D721Med (cell line): ENCODE measurements at places on chromosomes 6 and 20.
A peak's percentile ranks its signal among the peaks of the same experiment; 100 is the strongest.

DNA sequence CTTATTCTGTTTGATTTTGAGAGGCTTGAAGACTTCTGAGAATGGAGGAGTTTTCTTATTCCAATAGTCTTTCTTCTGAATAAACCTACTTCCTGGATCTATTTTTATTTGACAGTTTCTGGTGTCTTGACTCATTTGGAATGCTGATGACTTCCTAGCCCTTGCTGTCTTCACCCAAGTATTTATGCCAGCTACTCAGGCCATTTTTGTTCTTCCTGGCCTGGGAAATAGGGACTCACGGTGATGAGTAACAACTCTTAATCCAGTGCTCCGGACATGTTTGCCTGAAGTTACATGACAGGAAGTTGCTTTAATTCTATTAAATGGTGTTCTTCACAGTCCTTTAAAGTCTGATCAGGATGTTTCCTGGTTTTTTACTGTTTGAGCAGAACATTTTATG, 272.1 kb upstream of the EYS start:
- DNase-seq, result no peak

- no peak for DNase-seq
Measured at GRCh38 chr6:52876056-52876787, 33.3 kb downstream of the GSTA3 start.

GRCh38 chr6:142058551-142059290, 74.0 kb upstream of the GJE1 start:
- no peak for DNase-seq

- DNase-seq, result no peak
Measured at GRCh38 chr6:35489995-35490791, 6.7 kb downstream of the TEAD3 start.

- DNase-seq, result no peak
Measured at GRCh38 chr6:145060714-145061113, 674.6 kb downstream of the EPM2A start.

GRCh38 chr6:64301307-64302236, 666.0 kb downstream of the PHF3 start:
- DNase-seq, result no peak

- DNase-seq, result no peak
Measured at GRCh38 chr20:10110151-10110550, 75.4 kb downstream of the ANKEF1 start.

GRCh38 chr6:15252195-15252594, 6.3 kb downstream of the JARID2 start:
- no peak for DNase-seq

- no peak for DNase-seq
Measured at GRCh38 chr20:59776626-59777330, 156.7 kb downstream of the SYCP2 start.

DNA sequence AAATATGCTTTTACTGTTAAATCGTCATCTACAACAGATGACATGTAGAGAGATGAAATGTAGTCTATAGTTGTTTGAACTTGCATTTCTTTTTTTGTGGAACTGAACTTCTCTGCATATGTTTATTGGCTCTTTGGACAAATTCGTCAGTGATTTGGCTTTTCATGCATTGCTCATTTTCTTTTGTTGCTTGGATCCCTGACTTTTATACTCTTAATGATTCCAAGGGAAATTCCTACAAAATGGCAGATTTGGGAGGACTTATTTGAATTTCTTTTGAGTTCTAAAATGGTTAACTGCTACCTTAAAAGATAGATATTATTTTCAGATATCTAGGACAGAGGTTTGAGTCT, 65.4 kb downstream of the UTRN start:
- no peak for DNase-seq

DNA sequence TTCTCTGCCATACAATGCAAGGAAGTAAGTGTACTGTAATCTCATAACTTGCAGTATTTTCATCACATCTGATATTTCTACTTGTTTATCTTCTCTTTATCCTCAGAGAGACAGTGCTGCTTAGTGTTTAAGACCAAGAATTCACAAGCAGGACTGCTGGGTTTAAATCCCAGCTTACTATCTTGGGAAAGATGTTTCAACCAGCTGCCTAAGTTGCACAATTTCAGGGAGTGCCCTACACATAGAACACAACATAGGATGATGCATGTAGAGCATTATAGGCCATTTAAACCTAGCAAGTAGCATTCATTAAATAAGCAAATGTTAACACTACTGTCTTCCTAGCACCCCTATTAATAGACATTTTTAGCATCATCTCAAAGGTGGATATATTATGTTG, 205.2 kb upstream of the CEP162 start:
- no peak for DNase-seq

DNA sequence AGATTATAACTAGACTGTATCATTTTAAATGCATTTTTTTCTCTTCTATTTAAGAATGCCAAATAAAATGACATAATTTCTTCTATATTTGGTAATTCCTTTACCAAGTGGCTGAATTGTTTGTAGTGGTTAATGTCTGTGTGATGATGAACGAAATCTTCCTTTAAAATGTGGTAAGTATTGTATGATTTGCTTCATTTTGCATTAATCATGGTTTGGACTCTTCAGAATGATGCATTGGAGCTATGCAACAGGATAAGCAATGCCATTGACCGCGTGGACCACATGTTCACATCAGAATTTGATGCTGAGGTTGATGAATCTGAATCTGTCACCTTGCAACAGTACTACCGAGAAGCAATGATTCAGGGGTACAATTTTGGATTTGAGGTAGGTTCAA, 99.6 kb downstream of the MAP3K4 start:
- no peak for DNase-seq

- DNase-seq, result no peak
Measured at GRCh38 chr6:132085731-132086130, 134.6 kb upstream of the CCN2 start.

DNA sequence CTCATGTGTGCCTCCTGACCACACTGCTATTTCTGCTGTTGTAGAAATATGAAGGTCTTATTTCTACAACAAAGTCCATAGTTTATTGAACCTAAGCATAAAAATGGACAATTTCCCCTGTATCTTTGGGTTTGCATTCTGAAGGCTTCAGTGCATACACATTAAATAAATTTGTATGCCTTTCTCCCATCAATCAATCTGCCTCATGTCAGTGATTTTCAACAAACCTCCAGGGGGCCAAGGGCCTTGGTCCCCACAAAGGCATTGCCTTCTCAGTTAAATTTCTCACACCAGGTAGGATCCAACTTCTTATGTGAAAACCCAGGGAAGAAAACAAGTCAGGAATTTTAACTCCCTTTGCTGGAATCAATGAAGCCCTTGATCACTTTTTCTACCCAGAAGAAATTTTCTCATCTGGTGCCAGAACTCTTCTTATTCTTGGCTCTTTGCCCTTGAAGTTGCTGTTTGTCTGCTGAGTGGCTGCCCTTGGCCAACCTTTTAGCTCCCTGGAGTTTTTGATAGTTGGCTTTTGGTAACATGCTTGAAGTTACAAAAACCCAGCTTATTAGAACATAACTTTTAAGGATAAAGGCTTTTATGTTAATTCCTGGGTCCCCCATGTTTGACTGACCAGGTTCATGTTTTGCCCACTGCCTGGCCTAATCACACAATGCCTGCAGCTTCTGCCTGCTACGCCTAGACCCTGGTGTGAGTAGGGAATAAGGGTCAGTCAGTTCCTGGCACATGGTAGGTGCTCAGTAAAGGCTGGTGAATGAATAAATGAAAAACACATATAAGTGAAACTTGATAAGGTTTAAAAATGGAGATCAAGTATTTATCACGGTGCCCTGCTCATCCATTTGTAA, 37.0 kb downstream of the SHLD1 start:
- no peak for DNase-seq

- no peak for DNase-seq
Measured at GRCh38 chr6:134358320-134358719, 40.4 kb upstream of the SGK1 start.

DNA sequence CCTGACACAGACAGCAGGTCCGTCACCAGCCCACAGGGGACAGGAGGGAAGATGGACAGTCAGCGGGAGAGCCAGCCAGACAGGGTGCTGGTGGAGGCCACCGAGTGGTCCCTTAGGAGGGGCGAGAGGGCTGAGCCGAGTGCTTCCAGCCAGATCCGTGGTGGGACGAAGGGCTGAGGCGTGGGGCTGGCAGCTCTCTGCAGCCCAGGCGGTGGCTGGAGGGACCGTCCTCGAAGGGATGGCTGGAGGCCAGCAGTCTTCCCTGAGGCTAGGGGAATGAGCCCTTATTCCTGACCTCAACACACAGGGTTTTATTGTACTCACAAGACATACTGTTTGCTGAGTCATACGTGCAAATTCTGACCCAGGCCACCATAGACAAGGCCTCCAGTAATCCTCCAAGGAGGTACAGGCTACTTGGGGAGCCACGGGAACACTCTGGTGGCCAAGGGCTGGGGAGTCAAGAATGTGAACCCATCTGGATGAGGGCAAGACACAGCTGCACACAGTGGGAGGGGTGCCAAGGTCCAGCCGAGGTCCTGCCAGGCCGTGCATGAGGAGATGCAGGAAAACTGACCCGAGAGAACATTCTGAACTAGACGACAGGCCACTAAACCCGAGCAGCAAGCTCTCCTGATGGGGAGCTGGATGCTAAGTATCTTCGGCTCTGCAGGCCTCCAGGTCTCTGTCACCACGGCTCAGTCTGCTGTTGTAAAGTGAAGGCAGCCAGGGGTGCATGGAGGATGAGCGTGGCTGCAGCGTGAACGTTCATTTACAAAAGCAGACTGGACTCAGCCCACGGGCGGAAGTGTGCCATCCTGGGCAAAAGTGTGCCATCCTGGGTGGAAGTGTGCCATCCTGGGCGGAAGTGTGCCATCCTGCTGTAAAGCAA, 242.5 kb downstream of the TTLL2 start:
- DNase-seq, result no peak

DNA sequence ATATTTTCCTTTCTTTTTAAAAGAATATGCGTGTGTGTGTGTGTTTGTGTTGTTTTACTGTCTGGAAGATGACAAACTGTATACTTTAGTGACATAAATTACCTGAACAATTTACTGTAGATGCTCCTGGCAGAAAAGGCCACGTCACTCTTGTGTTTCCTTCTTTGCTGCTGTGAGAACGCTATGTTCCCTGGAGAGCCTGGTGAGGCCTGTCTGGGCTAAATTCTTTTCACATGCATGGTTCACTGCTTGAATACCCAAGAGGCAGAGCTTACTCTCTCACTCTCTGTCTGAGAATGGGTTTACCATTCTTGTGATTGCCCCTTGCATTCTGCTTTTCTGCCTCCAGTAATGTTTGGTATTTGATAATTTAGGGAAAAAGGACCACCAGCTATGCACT, 64.3 kb downstream of the EDN1 start:
- no peak for DNase-seq

GRCh38 chr20:58697201-58697866, 4.7 kb downstream of the NPEPL1 start:
- no peak for DNase-seq

GRCh38 chr20:59790346-59790745, 143.1 kb downstream of the SYCP2 start:
- no peak for DNase-seq

GRCh38 chr6:24960991-24961475, 25.3 kb upstream of the RIPOR2 start:
- DNase-seq, result no peak

- DNase-seq, result no peak
Measured at GRCh38 chr20:37387519-37388269, 41.8 kb downstream of the SRC start.

DNA sequence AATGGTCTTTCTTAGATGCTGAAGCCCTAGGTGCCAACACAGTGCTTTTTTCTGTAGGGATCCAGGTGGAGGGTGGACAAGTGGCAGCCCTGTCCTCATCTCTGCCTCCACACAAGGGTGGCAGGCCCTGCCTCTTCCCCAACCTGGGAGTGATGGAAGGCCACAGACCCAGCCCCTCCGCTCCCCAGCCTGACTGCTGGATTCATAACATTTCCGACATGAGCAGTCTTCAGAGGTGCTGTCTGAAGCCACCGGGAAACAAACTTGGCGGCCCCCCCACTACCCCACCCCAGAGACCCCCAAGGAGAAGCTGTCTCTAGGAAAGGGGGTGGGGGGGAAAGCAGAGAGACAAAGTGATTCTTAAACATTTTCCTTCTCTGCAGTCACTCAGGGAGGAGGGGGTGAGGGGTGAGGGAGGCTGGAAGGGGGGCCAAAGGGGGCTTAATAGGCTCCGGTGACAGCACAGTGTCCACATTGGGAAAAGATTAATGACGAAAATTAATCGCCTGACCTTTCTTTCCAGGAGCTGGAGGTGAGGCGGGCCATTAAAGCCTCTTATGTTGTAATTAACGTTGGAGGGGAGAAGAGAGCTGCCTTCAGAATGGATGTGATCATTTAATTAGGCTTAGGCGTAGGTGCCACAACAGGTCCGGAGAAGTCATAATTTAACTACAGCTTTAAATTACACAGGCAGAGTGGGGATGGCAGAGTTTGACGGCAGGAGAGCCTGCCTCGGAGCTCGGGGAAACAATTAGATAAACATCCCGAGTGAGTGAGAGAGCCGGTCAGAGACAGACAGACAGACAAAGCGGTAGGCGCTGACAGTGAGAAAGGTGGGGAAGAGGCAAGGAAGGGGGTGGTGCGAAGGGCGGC, 76.8 kb upstream of the FOXP4 start:
- DNase-seq, result peak; percentile 60

- no peak for DNase-seq
Measured at GRCh38 chr6:93790981-93791380, 371.6 kb upstream of the EPHA7 start.

DNA sequence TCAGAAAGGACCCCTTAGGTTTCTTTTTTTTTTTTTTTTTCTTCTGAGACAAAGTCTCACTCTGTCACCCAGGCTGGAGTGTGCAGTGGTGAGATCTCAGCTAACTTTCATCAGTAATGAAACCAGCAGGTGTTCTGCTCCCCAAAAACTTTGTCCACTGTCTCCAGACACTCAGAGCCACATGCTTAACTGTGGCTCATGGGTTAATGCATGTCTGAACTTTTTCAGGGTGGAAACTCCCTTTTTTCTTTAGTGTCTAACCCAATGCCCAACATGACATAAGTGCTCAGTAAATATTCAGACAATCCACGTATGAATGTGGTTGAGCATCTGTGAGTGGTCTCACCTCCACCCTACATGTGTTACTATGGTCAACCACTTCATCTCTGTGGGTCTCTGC, 45.4 kb downstream of the MYB start:
- no peak for DNase-seq

DNA sequence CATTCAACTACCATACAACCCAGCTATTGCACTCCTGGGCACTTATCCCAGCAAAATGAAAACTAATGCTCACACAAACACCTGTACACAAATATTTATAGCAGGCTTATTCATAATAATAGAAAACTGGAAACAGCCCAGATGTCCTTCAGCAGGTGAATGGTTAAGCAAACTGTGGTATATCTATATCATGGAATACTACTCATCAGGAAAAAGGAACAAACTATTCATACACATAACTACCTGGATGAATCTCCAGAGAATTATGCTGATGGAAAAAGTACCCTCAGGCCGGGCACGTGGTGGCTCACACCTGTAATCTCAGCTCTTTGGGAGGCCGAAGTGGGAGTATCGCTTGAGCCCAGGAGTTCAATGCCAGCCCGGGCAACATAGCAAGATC, 3.8 kb upstream of the BLTP3A start:
- no peak for DNase-seq

- no peak for DNase-seq
Measured at GRCh38 chr20:36642136-36642535, 3.9 kb downstream of the SLA2 start.
